Left ventricle myocardium inferior (tissue), 1 donor: ENCODE measurements at places on chromosomes 4 and X. TPM values are rescaled to one million over a fixed set of nuclear protein-coding genes. Genes with fewer than 3 reads are reported as not detected.

Gene CITED1
- not detected for total RNA-seq

DNA sequence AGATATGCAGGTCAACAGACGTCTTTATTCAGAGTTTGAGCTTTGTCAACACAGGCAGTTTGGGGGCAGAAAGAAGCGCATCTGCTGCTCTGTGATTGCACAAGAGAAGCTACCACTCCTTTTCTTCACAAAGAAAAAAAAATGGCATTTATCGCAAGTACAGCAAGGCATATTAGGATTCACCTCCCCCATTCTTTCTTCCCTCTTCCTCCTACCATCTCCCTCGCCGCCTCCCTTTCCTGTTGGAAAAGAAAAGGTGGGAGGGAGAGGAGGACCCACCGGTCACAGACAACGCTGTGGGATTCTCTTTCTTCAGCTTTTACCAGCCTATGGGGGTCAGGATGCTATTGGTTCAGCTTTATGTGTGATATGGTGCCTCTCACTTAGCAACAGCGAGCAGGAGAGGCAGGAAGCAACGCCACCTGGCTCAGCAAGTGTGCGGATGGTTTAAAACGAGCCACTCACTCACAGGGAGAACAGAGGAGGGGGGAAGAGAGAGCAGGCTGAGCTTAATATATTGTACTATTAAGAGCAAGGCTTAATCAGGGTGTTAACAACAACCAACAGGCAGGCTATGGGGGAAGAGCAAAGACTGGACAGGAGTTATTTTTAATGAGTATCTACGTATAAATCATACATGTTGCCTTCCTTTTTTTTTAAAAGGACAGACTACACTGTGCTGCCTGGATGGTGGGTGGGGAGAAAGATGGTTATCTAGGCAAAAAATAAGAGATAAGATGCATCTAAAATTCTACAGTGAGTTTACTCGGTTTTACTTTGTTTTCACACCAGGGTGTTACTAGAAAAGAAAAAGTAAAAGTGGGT, 104.7 kb downstream of the MAML3 start:
- no peak for DNase-seq

DNA sequence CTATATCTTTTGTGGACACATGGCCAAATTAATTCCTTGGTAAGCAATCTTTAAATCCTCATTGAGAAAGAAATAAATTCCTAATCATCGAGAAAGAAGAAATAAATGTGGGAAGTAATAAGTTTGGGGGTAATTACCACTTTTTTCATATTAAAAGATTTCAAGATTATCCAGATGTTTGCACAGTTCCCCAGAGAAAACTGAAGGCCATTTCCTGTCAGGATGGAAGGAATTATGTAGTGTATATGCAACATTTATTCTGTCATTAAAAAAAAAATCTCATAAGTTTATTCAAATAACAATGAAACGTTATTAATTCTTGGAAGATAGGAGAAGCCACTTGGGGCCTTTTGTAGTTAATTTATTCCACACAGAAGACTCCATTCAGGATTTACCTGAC, 385.6 kb upstream of the NR3C2 start:
- DNase-seq = no peak

- no peak for DNase-seq
Observed at GRCh38 chrX:115226929-115227328, 7.0 kb downstream of the LRCH2 start.

GRCh38 chr4:37754410-37755185, 68.4 kb upstream of the RELL1 start:
- no peak for DNase-seq
